Activated CD4-positive, alpha-beta T cell treated with anti-CD3 and anti-CD28 coated beads for 48 hours (primary cell): ENCODE measurements at places on chromosomes 3 and 15.

DNA sequence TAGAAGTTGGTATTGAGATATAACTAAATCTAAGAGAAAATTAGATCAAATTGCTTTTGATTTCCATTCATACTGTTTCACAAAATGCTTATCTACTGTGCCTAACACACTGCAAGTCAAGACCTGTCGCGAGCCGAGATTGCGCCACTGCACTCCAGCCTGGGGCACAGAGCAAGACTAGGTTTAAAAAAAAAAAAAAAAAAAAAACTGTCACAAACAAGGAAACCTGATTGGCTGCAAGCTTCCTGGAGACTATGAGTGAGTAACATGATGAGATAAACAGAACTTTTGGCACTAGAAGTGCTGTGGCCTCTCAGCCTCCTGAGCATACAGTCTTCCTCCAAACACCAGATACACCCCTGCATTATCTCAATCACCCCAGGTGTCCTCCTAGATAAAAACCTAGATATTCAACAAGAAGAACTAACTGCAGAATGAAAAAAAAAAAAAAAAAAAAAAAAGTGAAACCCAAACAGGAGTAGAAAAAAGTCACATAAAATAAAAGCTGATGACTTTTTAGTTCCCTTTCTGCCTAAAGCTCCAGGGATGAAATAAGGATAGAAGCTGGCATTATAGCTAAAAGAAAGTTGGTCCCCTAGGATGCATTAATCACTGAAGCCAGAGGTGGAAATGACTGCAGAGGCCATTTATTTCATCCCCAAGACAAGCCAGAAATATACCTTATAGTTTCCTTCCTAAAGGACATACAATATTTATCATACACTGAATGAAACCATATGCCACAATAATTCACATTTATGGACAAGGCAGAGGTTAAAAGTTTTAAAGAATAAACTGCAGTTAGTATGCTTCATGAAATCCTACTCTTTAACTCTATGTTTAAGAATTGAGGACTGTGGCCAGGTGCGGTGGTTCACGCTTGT lies 82.4 kb downstream of the P3H2 start:
- DNase-seq: no peak

GRCh38 chr3:127423856-127424765 lies 136.3 kb upstream of the PRR20G start:
- no peak for DNase-seq

DNA sequence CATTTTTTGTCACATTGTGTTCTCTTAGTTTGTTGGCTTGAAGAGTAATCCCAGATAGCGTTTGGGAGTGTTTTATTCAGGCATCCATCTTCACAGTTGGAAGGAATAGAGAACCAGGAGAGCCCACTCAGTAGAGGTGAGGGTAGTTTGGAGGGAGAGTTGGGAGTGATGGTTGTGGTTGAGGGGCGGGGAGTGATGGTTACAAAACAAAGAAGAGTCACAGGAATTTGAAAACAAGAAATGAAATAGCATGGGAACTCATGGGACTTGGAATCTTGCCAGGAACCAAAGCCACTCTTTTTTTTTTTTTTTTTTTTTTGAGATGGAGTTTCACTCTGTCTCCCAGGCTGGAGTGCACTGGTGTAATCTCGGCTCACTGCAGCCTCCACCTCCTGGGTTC lies 36.3 kb downstream of the DUT start:
- DNase-seq: no peak

DNA sequence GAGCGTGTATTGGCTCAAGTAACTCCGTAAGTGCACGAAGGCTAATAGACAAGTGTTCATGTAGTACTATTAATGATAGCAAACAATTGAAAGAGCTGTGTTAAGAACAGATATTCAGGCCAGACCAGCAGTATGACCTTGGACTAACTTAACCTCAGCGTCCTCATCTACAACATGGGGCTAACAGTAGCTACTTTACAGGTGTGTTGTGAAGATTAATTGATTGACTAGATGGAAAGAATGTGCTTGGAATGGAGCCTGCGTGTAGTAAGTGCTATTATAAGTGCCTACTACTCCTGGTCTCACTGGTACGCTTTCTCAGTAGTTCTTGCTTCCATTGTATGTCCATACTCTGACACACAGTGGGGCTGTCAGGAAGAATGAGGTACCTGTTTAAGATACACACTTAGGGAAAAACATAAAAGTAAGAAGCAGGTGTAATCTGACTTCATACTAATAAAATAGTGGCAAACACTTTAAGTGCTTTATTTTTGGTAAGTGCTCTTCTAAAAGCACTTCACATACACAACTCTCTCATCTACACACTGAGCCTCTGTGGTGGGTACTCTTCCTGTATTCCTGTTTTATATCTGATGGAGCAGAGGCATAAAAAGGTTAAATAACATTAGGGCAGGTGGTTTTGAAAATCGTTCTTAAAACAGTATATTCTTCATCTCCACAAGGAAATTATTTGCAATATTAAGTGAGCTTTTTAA lies 24.3 kb upstream of the FBXL22 start:
- DNase-seq: no peak

- DNase-seq: no peak
These were observed 3.4 kb downstream of the AMOTL2 start for GRCh38 chr3:134370611-134371531.

- no peak for DNase-seq
These were observed 194.8 kb upstream of the PFN2 start for GRCh38 chr3:150165396-150166094.

GRCh38 chr3:187385296-187385695 lies 17.1 kb downstream of the RTP4 start:
- no peak for DNase-seq

DNA sequence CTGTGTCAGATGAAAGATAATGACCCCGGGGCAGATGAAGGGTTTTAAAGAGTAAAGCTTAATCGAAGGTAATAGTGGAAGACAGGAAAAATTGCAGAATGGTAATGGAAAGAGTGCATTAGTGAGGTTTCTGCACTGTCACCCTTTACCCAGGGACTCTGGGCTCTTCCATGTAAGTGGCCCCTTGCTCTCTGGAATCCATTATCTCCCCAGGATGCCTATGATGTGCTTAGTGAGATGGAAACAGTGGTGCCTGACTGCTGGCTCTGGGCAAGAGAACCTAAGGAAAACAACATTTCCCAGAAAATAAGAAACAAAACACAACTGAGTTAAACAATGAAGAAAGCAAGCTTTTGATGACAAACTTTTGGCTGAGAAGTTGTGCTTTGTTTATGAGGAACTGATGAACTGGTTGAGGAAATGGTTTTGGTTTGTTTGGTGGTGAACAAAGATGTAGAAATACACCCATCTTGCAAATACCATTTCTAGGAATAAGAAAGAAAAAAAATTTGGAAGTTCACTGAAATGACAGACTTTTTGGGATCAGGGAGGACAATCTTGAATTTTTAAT lies 119.9 kb upstream of the RASGRP1 start:
- DNase-seq: no peak

DNA sequence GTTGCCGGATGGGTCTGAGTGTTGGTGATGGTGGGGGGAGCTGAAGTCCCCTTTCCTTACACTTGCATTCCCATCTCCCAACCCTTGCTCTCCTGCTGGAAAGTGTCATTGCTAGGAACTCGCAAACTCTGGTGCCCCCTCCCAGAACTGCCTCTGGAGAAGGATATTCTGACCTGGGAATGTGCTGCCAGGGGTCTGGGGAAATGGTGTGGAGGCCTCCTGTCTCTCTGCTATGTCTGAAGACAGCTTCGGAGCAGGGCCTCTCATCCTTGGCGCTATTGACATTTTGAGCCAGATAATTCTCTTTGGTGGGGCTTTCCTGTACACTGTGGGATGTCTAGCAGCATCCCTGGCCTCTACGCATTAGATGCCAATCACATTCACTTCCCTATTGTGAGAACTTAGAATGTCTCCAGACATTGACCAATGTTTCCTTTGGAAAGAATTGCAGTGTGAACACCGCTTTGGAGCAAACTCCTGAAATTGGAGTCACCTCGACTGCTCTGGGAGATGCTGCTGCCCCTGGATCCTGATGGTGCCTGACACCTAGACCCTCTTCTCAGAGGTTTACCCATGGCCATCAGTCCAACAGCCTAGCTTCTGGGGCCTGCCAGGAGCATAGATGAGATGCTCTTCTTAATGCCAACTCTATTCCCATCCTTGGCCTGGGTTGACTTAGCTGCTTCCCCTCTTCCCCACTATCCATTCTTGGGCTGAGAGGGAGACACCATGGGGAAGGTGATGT lies 2.2 kb upstream of the KY start:
- no peak for DNase-seq

DNA sequence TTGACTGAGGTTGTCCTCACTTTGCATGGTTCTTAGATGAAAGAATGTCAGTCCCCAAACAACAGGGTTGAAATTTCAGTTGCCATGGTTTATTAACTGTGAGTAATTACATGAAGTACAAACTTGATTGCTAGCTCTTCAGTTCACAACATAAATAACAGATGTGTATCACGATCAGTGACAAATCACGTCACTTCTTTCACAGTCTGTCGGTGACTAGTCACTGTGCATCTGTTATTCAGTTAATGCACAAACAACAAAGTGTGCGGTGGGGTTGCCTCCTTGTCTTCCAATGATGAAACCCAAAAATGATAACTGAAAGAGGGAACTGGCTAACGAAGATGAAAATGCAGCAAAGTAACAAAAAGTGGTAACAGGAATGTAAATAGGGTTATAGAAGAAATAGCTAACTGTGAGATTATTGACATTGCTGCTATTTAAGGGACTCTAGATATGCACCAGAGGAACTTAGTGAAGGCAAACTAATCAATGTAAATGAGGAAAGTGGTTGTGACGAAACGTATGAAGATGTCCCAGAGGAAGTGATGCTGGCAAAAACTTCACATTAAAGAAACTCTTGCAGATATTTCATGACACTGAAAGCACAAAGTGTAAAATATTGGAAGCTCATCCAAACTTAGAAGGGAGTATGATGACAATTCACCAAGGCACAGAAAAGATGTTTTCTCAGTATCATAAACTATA lies 159.3 kb downstream of the WDR76 start:
- no peak for DNase-seq

- no peak for DNase-seq
These were observed 128.3 kb downstream of the MAP2K5 start for GRCh38 chr15:67670647-67671305.

DNA sequence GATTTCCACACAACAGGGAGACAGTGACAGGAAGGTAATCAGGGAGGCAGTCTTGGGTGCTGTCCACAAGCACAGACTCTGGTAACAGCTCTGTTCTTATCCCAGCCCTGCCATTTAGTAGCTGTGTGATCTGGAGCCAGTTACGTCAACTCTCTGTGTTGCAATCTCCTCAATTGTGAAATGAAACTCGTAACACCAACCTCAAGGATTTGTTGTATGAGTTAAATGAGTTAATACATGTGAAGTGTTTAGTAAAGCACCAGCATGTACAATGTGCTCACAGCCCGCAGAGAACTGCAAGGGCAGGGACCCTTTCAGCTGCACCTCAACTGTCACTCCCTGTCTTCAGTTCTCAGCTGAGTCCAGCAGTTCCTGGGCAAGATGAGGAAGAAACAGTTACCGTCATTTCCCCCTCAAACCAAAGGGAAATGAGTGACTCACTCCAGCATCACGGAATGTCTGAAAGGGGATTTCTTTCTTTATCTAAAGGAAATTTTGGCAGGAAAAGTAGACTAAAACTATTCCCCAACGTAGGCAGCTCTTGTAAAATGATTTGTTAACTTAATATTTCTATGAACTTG lies 39.9 kb upstream of the MB21D2 start:
- peak; percentile 17 for DNase-seq

DNA sequence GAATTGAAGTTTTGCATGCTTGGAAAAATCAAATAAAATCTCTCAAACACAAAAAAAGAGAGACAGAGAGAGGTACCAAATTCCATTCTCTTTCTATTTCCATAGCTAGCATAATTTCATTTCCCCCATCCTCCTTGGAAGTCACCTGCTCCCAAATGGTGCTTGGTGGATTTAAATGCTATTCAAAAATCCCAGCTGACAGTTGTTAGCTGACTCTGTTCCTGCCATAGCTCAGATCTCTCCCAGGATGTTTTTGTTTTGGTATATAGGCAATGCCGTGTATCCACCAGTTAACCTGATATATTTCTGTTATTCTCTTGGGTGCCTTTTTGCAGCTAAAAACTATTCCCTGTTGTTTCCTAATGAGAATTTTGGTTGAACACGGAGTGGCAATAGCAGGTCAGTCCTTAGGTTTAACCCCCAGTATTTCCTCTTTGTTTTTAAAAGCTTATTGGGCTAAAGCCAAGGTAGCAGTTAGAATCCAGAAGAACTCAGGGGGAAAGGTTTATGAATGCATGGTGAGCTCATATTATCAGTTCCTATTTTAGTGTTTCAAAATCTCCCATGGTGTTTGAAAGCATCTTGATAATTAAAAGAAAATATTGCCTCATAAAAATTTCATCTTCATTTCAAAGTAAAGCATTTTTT lies 240.0 kb upstream of the GBE1 start:
- DNase-seq: no peak

DNA sequence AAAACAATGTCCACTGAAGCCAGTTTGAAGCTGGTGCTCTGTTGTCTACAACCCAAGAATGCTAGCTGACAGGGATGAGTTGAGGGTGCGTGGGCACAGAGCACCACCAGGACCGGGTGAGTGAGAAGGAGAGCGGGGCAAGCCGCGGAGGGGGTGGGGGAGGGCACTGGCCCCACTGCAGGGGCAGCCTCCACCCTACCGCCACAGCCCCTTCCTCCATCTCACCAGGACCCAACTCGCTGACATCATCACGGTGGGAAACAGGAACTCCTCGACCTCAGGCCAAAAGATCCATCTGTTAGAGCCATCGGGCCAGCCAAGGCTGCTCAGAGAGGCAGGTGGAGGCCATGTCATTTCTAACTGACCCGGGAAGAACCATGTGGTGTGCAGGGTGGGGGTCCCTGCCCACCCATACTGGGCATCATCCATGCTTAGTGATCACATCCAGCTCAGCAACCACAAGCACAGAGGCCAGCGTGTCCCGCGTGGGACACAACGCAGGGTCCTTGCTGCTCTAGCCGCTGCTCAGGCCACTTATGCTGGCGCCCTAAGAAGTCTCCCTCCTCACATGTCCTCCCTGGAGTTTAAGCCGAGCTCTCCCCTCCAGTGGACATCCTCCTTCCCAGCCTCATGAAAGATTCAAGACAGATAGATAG lies 57.6 kb upstream of the GATA2 start:
- DNase-seq: no peak

DNA sequence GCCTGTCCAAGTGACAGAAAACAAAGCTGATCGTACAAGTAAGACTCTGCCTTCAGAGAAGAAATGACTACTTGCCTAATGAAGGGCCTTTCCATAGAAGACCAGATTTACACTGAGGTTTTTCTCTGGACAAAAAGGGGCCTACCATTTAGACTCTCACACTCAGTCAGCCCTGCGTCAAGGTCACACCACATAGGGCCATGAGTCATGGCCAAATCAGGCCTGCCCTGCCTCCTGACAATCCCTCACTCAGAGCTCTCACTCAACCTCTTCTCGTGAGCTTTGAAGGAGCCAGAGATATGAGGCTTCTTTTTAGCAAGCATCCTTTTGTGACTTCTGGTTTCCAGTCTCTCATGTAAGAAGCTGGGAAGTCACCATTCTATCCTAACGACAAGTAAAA lies 68.1 kb upstream of the NMNAT3 start:
- no peak for DNase-seq

DNA sequence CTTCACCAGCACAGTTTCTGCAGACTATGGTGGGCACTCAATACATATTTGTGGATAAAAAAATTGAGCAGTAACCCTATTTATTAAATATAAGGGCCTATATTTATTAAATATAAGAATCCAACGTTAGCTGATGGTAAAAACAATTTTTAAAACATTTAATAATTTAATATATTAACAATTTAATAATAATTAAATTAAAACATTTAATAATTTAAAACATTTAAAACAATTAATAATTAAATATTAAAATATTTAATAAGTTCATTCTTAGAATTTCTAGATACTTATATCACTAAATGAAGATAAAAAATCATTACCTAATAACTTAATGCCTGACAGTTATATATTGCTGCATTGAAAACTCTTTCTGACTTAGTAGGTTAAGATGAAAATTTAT lies 880.2 kb upstream of the EPHA6 start:
- no peak for DNase-seq
